K562 (cell line): ENCODE measurements at places on chromosomes 11 and 22.

DNA sequence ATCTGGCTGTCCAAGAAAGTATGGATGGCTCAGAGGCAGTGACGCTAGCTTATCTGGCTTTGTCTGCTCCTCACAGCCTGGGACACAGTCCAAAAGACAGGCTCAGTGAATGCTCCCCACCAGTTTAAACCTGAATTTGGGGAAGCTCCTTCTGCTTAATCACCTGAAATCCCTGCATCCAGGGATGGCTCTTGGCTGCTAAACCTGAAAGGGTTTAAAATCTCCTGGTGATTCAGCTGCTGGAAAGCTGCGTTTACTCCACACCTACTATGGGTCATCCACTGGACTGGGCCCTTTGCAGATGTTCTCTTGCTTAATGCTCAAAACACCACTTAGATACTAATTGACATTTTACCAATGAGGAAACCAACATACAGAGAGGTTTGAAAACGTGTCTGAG lies 302.0 kb upstream of the NARS2 start:
- DNase-seq = no peak

DNA sequence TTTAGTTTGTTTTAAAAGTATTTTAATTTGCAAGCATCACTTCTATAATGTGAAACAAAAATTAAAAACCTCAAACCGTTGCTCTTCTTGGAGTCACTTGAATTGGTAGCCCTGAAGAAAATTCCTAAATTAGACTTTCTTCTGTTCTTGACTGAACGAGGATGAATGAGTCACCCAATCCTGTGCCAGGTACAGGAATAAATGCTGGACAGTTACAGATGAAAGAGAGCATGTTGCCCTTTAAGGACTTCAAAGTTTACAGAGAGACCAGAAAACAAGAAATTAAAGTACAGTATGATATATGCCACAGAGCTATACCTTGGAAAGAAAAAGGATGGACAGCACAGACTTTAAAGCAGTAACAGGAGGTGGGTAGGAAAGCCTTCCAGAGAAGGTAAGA lies 41.3 kb upstream of the CXCR5 start:
- DNase-seq = no peak

DNA sequence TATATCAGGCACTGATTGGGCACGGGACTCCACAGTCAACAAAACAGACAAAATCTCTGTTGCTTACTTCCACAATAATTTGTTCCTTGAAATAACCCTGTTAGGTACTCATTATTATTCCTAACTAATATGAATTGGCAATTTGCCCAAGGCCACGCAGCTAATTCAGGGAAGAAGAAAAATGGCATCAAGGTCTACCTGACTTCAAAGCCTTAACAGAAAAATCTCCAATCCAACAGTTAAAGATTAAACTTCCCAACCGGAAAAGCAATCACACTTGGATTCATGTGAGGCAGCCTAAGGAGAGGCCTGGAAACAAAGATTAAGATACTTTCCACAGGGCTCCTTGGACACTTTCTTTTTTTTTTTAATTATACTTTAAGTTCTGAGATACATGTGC lies 68.9 kb downstream of the PRCP start:
- DNase-seq = no peak

DNA sequence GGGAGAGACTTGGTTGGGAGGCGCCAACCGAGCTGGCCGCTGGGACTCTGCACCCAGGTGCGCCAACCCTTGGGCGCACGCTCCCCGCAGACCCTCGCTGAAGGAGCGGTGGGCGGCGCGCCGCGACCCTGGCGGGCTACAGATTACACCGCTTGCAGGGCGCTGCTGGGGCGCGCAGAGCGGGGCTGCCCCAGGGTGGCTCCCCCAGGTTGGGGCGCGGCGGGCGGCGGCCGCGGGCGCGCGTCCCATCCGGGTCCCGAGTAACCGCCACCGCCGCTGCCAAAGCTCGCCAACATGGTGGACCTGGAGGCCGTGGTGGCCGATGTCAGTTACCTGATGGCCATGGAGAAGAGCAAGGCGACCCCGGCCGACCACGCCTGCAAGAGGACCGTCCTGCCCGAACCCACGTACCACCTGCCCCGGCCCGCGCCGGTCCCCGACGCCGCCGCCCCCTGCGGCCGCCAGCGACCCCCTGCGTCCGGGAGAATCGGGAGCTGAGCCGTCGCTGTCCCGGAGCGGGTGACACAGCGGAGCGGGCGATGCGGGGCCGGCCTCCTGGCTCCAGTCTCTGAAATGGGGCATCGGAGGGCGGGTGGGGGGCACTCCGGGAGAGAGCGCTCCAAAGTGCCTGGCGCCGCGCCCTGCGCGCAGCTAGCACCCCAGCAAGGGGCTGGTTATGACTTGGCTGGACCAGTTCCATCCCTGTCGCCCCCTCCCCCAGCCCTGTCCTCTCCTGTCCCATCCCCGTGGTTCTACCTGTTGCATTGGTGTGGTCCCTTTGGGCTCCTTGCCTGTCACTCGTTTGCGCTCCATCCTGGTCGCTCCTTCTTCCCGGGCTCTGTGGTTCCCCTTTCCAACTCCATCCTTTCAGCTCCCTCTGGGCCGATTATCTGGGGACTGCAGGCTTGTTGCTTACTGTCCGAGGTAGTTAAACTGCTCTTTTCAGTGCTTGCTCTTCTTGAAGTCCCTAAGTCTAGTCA lies 143.3 kb upstream of the GRK3 start:
- DNase-seq = no peak

- peak; percentile 89 for DNase-seq
Measured at GRCh38 chr11:70111269-70112016, 33.3 kb downstream of the ANO1 start.
